Stimulated activated CD4-positive, alpha-beta T cell treated with anti-CD3 and anti-CD28 coated beads, Interleukin-15, amount 100 ng/mL, for 48 hours (primary cell): ENCODE measurements at places on chromosomes 4 and X.

DNA sequence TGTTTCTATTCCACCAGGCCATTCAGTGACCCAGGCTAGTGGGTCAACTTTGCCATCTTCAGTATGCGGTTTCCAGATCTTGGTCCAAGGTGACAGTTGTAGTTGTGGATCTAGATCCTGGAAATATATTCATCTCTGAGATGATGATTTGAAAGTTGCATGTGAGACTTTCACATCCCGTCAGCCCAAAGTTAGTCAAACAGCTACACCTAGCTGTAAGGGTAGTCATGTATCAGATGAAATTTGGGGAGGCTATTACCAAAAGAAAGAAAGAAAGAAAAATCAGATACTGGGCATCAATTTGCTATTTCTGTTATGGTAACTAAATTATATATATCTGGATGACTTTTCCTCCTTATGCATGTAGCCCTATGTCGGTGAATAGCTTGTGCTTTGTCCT, 259.4 kb upstream of the ARX start:
- no peak for DNase-seq

DNA sequence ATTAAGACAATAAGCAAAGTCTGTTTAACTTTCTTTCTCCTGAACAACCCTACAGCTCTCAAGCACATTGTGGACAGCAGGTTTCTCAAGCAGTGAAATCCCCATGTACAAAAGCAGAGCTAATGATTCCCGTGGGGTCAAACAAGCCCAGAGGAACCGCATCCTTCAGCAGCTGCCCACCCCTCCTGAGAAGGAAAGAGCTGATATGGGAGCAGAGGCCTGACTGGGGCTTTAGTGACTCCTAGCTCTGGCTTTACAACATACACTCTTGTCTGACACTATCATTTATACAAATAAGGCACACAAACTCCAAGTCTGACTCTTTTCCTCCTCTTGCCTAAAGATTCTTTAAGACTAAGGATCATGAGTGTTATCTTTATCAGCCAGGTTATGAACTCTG, 32.8 kb downstream of the HDAC8 start:
- no peak for DNase-seq

- DNase-seq: no peak
These were observed 299.0 kb downstream of the RAPGEF2 start for GRCh38 chr4:159401791-159402380.

DNA sequence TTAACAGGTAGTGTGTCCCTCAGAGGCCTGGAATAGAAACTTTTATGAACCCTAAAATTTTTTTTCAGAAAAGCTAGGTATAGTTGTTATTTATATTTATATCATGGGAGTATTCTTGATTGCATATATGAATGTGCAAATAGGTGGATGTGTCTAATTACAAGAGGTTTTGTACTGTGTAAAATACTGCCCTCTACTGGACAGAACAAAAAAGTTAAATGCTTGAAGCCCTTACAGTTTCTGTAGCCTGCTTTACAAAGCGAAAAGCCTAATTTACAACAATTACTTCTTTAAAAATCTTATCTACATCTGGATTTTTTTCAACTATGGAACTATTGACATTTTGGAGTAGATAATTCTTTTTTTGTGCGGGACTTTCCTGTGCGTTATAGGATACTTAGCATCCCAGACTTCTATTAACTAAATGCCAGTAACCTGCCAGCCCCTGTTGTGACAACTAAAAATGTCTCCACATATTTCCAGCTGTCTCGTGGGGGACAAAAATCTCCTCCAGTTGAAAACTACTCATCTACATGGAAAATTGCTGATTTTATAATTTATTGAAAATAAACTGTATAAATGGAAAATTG, 35.1 kb downstream of the ENPEP start:
- no peak for DNase-seq

- no peak for DNase-seq
These were observed 60.7 kb upstream of the RAPGEF2 start for GRCh38 chr4:159042097-159042605.
